CD4-positive, alpha-beta memory T cell (primary cell): ENCODE measurements at places on chromosomes 7 and 10. TPM values are rescaled to one million over a fixed set of nuclear protein-coding genes. Genes with fewer than 3 reads are reported as not detected.

GRCh38 chr7:25249772-25250171 is 21.5 kb upstream of the NPVF start:
- DNase-seq, result no peak

DNA sequence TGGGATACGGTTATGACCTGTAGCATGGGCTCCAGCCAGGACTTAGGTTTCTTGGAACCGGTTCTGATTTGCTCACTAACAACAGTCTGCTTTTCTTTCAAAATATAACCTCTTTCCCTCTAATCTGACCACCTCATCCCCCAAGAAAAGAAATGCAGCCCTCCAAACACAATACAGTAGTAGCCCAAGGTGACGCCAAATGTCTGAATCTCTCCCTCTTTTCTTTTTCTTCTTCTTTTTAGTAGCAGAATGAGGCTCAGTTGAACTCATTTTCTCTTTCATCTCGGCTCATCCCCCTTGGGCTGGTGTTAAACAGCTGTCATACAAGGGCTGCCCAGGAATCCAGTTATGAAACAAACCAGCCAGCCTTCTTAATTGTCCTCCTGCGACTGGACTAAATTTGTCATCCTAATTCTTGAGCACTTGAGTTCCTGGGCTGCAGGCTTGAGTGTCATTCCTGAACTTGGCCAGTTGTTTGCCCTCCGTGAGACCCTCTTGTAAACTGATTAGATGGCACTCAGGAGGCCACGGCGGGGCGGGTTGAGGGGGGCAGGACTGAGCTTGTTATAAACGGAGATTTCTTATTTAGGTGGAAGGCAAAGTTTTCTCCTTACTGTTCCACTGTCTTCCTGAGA is 94.8 kb downstream of the SORCS3 start:
- no peak for DNase-seq

GRCh38 chr10:16195178-16195769 is 241.5 kb upstream of the PTER start:
- DNase-seq, result no peak

- no peak for DNase-seq
Measured at GRCh38 chr7:128778946-128779345, 3.4 kb upstream of the OPN1SW start.

DNA sequence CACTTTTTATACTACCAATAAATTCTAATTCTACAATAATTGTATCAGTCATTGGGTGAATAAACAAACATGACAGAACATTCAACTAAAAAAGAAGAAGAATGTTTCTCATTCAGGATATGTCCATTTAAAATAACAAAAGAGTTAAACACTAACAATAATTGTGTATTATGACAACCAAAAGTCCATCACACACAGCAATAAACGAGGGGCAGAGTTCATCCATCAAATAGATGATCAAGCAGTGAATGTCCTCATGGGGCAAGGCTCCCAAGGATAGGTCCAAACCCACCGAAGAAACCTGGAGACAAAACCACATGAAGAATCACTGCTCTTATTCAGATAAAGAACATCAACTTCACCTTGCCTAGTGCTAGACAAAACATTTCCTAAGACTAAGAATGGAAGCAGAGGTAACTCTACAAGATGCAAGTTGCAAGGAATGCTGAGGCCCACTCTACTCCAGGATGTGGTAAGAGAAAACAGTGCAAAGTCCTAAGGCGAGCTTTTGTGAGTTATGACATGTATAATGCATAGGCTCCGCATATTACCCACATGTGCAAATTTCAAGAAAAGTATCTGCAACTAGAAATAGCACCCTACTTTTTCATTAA is 115.1 kb downstream of the PARD3 start:
- DNase-seq, result no peak

GRCh38 chr10:133481086-133481643 is 27.4 kb downstream of the SCART1 start:
- no peak for DNase-seq

DNA sequence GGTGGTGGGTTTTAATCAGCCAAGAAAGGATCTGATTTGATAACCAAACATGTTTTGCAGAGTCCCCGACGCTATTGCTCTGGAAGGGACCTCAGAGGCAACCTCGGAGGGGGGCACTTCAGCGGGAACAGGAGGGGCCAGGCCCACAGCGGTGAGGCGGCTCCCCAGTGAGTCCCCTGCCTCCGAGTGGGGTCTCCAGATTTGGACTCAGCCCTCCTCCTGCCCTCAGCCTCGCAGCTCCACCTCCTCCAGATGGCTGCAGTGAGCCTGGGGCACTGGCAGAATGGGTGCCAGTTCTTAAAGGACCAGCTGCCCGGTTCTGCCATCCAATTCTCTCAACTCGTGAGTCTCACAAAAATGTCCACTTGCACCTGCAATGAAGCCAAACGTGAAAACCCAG is 61.0 kb upstream of the NANOS1 start:
- no peak for DNase-seq

- no peak for DNase-seq
Measured at GRCh38 chr7:47591655-47592572, 10.0 kb upstream of the TNS3 start.

DNA sequence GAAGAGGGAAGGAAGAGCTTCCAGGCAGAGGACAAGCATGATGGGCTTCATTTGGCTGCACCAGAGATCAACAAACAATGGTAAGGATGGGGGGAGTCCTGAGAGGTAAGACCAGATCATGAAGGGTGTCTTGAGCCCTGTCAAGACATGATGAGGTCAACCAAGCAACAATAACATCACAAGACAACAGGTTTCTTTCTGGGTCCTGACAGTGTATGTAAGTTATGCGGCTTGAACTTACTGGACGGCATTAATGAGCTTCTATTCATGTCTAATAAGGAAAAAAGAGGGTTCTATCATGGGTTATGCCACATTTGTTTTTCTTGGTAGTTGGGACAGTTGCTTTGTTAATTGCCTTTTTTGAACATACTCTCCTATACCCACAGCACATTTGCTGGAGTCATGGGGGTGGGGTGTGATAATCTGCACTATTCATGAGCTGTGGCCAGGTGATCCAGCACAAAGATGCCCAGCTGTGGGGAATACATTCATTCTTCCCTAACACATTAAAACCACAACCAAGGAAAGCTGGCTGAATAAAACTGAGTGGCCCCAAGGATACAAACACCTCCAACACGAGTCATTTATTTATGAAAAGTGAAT is 168.8 kb upstream of the KLF14 start:
- no peak for DNase-seq

DNA sequence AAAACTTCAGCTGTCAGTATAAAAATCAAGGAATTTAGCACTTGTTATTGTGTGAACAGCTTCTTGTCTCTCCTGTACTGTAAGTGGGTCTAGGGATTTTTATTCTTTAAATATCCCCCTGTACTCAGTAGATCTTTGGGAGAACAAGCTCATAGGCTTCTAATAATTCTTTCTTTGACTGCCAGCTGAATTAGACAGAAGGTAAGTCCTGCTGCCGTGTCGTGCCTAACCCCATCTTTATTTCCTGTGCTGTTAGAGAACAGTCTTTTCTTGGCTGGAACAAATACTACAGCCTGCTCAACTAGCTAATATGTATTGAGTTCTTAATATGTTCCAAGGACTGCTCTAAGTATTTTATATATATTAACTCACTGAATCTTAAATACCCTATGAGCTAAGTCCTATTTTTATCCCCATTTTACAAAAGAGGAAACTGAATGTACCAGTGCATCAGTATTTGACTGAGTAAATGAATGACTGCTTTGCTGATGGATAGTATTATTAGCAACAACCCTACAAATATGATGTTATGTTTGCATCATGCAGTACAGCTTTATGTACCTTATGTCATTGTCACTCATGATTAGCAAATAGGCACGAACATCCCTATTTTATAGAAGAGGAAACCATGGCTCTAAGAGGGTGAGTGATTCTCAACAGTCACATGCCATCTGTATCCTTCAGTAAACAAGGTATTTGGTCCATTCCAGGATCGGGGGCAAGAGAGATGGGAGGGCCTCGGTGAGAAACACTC is 5.5 kb upstream of the DUSP5 start:
- DNase-seq, result no peak

GRCh38 chr10:16425449-16425848 is 11.4 kb upstream of the PTER start:
- DNase-seq, result no peak

GRCh38 chr10:127041552-127041951 is 136.3 kb downstream of the DOCK1 start:
- DNase-seq, result no peak

GRCh38 chr7:142749218-142749993 is at the start of gene PRSS1:
Gene PRSS1 (plus strand): TSS chr7:142749472. CDS start chr7:142749485, 13 bp downstream.
- DNase-seq, result no peak

DNA sequence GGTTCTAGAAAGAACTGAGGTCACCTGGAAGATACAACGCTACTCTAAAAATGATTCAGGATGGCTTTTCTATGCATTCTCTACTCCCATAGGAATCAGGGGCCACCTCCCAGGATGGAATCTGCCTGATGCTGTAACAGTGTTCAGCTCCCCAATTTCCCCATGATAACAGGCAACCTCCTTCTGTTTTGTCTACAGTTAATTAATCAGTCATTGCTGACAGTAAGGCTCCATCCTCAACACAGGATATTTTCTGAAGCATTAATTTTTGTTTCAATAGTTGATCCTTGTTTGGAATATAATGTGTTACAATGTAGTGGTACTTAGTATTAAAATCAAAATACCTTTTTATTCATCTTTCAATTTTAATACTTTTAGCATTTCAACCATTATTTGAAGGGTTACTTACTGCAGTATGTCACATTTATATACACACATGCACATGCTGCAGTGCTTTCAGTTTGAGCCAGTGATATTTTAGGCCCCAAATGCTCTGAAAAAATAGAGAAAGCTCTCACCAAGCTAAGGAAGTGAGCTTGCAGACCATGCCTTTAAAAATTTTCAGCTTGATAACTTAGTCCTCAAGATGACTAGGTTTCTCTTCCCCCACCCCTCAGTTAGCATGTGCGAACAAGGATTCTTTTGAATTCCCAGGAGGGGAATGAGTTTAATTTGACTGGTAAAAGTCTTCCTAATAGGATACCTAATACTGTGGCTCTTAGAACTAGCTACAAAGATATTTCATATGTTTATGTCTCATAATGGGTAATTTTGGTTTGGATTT is 592 bp upstream of the PIK3CG start:
- DNase-seq, result no peak

GRCh38 chr10:31620226-31621151 is 301.5 kb downstream of the ZEB1 start:
- DNase-seq, result no peak

- DNase-seq, result no peak
Measured at GRCh38 chr10:121325490-121326231, 272.6 kb downstream of the FGFR2 start.

DNA sequence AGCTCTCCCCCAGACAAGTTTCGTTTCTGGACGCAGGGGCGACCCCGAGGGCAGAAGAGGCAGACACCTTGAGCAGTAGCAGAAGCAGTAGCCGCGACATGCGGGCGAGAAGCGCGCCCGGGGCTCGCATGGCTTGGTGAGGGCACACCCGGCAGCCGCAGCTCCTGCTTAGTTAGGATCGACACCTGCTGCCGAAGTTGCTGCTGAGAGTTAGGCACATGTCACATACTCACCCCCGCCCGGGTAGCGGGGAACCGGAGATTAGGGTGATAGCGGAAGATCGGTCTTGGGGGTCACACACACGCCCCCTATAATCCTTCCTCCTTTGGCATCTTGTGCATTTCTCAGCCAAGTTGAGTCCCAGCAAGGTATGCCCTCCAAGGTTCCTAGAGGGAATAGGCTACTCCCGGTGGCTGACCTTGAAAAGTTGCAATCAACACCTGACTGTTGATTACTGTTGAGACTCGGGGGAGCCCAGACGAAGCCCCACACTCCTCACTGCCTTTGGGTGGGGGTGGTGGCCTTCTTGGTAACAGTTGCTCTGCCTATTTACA is 668 bp downstream of the GPR37 start:
- peak; percentile 2 for DNase-seq

GRCh38 chr10:125023255-125023654 is 81.3 kb downstream of the ZRANB1 start:
- no peak for DNase-seq

DNA sequence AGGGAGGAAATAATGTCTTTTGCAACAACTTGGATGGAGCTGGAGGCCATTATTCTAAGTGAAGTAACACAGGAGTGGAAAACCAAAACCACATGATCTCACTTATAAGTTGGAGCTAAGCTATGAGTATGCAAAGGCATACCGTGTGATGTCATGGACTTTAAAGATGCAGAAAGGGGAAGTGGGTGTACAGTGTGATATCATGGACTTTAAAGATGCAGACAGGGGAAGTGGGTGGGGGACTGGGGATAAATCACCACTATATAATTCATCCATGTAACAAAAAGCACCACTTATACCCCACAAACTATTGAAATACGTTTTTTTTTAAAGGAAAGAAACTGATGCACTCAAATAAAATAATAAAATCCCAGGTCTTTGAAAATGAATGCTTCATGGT is 29.5 kb downstream of the LYZL2 start:
- DNase-seq, result no peak

DNA sequence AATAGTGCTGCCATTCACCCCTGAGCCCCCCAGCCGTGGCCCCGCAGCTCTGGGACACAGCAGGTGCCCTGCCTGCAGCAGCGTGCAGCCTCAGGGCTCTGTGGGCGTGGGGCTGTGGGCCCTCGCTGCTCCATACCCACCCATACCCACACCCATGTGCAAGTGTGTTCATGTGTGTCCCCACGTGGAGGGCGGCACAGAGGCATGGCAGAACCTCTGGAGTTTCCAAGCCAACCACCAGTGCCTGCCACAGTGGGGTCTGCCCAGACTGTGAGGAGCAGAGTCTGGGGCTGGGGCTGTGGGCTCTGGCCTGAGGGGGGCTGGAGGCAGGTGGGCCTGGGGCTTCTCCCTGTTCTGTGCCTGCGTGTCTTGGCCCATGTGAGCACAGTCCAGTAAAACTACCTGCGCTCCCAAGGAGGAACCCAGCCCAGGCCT is 2.4 kb downstream of the PRAP1 start:
- no peak for DNase-seq

Gene ATOH7
- total RNA-seq, result not detected

Gene KEL
- total RNA-seq, result 0.20 TPM

Gene CCL26
- not detected for total RNA-seq

Gene ADAMTS14
- total RNA-seq, result not detected

Gene CABCOCO1
- total RNA-seq, result not detected

Gene OGDHL
- not detected for total RNA-seq

Gene CREB5
- not detected for total RNA-seq

Gene NPVF
- total RNA-seq, result not detected

Gene UNCX
- not detected for total RNA-seq
